Pericardium fibroblast (primary cell): ENCODE measurements at places on chromosomes 7 and 10. TPM values are rescaled to one million over a fixed set of nuclear protein-coding genes. Genes with fewer than 3 reads are reported as not detected.

Gene SEMA4G
- 1.4 and 2.3 TPM in 2 replicates for total RNA-seq

Gene PNLIPRP2
- not detected in 2 replicates for total RNA-seq

Gene CLDN4
- total RNA-seq: 0.23 and 0.68 TPM in 2 replicates

Gene PARD3
- total RNA-seq: 24.9 and 27.7 TPM in 2 replicates

Gene FOXL3
- not detected in 2 replicates for total RNA-seq

Gene SRRM3
- total RNA-seq: 2.0 and 2.7 TPM in 2 replicates

Gene LIPN
- total RNA-seq: not detected in 2 replicates

Gene CDC14C
- total RNA-seq: not detected in 2 replicates

Gene HSPA12A
- total RNA-seq: 3.4 and 8.4 TPM in 2 replicates

Gene PLAU
- total RNA-seq: 52.7 and 77.5 TPM in 2 replicates

Gene ACBD7
- total RNA-seq: 0.47 and 2.5 TPM in 2 replicates

Gene CNPY1
- total RNA-seq: not detected in 2 replicates

Gene WIPF3
- total RNA-seq: 0.17 TPM in 1 of 2 replicates, not detected in the other

Gene OR6V1
- not detected in 2 replicates for total RNA-seq

Gene P4HA1
- total RNA-seq: 163 and 307 TPM in 2 replicates

Gene ZNF22
- total RNA-seq: 9.8 and 18.2 TPM in 2 replicates

Gene FKBP6
- not detected in 2 replicates for total RNA-seq

Gene FAM171A1
- 20.9 and 24.5 TPM in 2 replicates for total RNA-seq

Gene HABP2
- total RNA-seq: not detected in 2 replicates

Gene GNGT1
- not detected in 2 replicates for total RNA-seq

Gene SYT15B
- 8.2 and 13.8 TPM in 2 replicates for total RNA-seq

Gene OR9A2
- total RNA-seq: not detected in 2 replicates

Gene EFCAB10
- not detected in 2 replicates for total RNA-seq
